H9 (cell line): ENCODE measurements at places on chromosomes 6 and 20. TPM values are rescaled to one million over a fixed set of nuclear protein-coding genes. Genes with fewer than 3 reads are reported as not detected.

The TNNC2 gene
- total RNA-seq: 3.1 and 4.6 TPM in 2 replicates

GRCh38 chr6:116300566-116300965 lies 20.8 kb upstream of the TSPYL1 start:
- no peak for DNase-seq

The ULBP2 gene
- not detected in 2 replicates for total RNA-seq

The PDE7B gene
- not detected in 2 replicates for total RNA-seq

GRCh38 chr6:91167846-91168245 lies 581.0 kb upstream of the MAP3K7 start:
- no peak for DNase-seq

The CCR6 gene
- total RNA-seq: not detected in 2 replicates

- no peak for DNase-seq
Measured at GRCh38 chr20:61166324-61166723, 85.7 kb upstream of the CDH4 start.

DNA sequence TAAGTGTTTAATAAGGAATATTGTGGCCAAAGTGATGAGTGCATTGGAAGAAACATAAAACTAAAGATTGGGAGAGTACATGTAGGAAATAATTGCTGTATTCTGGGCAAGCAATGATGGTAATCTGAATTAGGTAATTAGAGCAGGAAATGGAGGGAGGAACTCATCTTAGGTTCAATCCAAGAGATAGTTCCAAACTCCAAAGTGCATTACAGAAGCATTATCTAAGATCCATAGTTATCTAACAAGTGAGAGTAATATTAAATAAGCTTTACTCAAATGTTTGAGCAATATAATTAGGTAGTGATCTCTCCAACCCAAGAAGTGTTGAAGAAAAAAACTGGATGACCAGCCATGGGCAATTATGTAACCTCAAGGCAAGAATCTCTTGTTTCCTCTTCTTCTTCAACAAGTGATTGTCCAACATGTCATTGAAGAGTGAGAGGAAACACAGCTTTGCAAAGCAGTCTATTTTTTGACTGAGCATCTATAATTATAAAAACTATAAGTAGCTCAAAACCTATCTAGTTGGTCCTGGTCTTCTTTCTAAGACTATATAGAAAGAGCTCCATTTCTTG lies 181.2 kb upstream of the TNFAIP3 start:
- no peak for DNase-seq

DNA sequence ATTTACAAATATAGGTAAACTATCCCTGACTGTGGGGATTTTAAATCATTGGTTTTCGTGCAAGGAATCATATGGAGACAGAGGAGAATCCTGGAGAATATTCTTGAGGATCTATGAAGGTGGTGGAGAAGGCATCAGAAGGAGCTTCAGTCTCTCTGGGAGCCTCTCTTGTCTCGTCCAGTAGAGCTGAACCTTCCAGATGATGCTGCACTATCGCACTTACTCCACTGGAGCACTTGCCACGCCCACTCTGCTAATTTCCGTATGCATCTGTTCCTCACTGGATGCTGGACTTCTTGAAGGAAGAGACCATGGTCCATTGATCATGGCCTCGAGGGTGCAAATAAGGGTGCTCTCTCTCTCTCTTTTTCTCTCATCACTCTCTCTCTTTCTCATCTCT lies 36.8 kb downstream of the C6orf118 start:
- no peak for DNase-seq

GRCh38 chr6:111715321-111715720 lies 109.6 kb upstream of the TRAF3IP2 start:
- no peak for DNase-seq

DNA sequence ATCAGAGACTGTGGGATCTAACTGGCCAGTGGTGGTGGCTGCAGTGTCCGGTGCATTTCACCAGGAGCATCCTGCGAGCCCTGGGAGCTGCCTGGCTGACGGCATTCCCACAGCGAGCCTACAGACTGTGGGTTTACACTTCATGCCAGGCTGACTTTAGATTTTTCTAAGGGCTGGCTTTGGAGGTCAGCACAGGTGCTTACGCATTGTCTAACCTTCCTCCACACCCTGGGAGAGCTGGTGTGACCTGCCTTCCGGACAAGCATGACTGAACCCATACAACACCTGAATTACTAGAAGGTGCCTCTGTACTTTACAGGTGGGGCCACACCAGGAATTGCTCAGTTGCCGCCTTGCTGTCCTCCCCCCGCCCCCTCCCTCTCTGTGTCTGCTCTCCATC lies 96.2 kb downstream of the RREB1 start:
- DNase-seq: no peak

DNA sequence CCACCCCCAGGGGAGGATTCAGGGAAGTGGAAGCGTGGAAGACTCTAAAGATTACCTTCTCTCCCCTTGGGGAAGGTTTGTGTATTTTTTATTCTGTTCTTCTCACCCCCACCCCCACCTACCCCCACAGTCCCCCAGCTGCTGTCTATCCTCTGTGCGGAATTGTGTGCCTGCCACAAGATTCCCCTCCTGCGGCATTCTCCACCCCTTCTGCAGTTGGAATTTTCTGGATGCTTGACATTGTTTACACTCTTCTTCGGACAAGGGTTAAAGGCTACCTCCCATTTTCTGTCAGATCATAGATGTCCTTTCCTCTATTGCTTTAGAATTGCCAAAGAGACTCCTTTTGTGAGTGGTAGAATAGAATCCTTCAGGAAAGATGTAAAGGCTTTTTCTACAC lies 60.4 kb upstream of the EDN3 start:
- DNase-seq: no peak

DNA sequence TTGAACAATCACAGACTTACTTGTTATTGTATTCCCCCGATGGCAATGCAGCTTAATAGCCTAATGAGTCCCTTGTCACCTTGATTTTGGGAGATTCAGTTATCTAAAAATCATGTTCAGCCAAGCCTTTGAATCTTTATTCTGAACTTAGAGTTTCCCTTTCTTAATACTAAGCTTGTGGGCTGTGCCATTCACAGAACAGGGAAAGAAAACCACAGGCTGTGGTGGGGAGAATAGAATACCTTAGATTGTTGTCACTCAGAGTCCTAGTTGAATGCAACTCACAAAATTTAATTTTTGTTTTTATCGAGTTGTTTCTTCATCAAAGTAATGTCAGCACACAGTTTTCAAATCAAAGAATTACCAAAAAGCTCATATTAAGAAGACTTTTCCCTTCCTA lies 37.4 kb downstream of the RFPL4B start:
- DNase-seq: no peak
